ENCODE measurements at places on chromosomes 2 and 18.

DNA sequence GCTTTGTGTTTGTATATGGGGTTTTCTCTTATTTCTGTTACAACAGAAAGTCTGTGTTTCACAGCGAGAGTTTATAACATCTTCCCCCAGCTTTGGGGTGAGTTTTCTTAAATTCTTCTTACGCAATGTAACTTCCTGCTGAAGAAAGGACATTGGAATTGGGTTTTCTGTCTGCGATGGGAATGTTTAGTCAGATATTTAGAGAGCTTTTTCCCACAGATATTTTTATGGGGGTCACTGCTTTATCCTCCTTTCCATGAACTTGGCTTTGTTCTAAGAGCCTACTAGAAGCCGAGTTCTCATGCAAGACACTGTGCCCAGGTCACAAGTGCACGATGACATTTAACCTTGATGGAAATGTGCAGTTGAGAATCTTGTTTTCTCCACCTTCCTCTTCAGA, 22.1 kb downstream of the B3GNT2 start:
- no peak for DNase-seq

GRCh38 chr18:62781893-62782292, 66.6 kb downstream of the PHLPP1 start:
- DNase-seq = no peak

- no peak for DNase-seq
Observed at GRCh38 chr2:238905224-238905623, 57.3 kb downstream of the TWIST2 start.

DNA sequence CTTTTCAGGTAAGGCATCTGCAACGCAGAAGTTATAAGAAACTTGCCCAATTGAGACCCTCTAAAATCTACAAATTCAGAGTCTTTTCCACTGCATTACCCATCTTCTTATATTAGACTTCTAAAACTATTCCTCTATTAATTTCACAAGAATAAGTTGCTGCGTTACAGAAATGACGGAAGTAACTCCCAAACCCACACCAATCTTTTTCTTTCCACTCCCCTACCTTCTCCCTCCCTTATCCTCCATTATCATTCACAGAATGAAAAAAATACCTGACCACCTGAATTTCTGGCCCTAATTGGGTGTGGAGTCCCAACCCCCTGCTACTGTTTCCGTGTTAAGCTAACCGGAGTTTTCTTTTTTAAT, 689 bp downstream of the RPRD1A start:
- no peak for DNase-seq

GRCh38 chr2:163735685-163736432, at the start of gene FIGN:
Gene FIGN (minus strand): TSS chr2:163736008. CDS start chr2:163734927, 1,081 bp downstream.
- no peak for DNase-seq

GRCh38 chr18:54149078-54149697, 75.3 kb downstream of the MBD2 start:
- DNase-seq = peak; percentile 15

- DNase-seq = no peak
Observed at GRCh38 chr18:79611040-79611681, 68.4 kb upstream of the CTDP1 start.

- no peak for DNase-seq
Observed at GRCh38 chr2:157672129-157672528, 43.5 kb upstream of the ACVR1C start.

- no peak for DNase-seq
Observed at GRCh38 chr2:219957820-219958219, 330.4 kb downstream of the SLC4A3 start.

DNA sequence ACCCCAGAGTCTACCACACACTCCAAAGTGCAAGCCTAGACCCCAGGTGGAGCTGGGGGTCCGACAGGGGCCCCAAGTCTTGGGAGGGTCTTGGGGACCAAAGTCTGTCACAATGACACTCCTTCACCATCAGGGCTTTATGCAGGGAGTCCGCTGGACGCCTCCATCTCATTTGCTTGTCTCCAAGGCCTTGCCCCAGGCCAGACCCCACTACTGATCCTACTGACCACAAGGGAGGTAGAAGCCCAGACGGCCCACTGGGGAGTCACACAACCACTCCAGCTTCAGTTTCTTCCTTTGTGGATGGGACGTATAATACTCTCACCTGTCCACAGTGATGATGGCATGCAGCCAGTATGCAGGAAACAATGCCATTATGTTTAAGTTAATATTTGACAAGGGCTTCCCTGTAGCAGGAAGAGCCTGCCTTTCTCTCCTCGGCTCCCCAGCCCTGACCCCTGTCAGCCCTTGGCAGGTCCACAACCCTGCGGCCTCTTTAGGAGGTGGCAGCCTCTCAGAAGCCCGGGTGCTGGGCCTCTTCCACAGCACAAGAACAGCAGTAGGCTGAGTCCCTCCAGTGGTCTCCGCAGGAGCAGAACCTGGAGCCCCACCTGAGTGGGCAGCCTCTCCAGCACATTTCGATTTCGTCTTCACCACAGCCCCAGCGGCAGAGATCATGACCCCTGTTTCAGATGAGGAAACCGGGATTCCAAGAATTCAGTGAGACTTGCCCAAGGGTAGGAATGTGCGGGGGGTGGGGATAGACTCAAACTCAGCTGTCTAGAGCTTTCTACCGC, 6.5 kb downstream of the BIN1 start:
- no peak for DNase-seq

Data from stimulated activated CD8-positive, alpha-beta memory T cell treated with anti-CD3 and anti-CD28 coated beads, Interleukin-2, amount 100 ng/mL, for 48 hours (primary cell).